ENCODE measurements at places on chromosomes 5 and 9.

DNA sequence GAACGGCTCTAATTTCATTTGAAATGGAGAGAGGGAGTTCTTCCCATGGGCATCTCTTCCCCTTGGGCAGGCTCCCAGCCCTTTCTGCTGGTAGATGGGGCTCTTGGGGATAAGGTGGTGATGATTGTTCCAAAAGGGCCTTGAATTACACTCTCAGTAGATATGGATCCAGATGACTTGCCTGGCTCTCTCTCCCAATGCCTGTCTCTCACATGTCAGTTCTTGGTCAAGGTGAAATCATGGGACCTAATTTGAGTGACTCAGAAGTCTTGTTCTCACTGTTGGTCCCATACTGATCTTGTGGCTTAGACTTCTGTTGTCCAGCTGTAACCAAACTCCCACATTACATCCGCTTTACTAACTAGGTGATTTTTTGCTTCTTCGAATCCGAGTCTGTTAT is 317.0 kb upstream of the RFX3 start:
- no peak for DNase-seq

DNA sequence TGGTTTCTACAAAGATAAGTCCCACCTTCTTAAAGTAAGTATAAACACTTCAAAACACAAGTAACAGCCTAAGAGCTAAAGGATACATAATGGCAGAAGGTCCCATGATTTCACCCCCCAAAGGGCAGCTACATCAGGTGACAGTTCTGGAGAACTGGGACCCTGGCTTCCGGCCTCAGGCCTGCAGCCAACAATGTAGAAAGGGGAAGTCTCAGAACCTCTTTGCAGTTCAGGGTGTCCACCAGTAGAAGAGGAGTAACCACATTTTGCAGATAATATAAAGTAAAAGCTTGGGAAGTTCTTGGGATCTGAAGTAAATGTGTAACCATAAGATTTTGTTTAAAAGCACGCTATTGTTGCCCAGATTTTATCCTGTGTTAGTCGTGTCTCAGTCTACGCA is 267.4 kb upstream of the VLDLR start:
- no peak for DNase-seq

DNA sequence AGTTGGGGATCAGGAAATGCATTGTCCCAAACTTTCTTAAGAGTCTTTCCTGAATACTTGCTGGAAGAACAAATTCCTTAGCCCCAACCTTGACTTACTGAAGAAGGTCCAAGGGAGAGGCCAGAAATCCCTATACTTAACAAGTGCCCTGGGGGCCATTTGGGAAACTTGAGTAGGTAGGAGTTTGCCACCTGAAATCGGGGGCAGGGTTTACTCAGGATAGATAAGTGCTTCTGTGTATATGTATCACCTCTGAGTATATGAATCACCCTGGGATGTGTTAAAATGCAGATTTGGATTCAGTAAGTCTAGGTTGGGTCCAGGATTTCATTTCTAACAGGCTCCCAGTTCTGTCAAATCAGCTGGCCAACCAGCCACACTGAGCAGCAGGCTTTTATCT is 47.9 kb upstream of the MYO10 start:
- no peak for DNase-seq

GRCh38 chr5:88539693-88540365 is 271.2 kb upstream of the TMEM161B start:
- no peak for DNase-seq

DNA sequence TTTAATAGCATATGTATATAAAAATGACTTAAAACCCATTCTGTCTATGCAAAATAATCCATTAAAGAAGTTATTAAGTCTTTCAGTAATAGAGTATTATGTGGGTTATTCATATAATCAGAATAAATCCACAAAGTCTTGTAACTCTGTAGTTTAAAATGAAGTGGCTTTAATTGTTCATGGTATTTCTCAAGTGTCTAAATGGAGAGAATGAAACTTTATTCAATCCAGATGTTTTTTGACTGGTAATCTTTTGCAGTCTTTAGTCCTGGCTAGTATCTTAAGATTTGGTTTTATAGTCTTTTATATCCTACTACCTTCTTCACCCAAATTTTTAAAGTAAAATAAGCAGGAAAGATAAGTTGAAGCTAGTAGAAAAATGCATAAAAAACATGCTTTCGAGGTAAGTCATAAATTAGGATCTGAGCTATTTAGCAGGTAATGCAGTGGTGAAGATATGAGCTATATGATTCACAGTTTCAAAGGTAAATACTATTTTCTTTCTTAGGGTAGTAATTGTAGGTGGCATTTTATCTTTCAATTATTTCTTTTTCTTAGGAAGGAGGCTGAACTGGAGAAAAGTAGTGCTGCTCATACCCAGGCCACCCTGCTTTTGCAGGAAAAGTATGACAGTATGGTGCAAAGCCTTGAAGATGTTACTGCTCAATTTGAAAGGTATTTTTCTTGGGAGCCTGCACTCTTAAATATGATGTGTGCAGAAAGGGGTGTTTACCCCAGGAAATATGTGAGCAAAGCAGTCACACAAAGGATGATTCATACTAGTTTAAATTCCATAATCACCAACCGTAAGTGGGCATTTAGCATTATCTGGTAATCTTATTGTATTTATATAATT is 17.9 kb downstream of the HMMR start:
- no peak for DNase-seq

DNA sequence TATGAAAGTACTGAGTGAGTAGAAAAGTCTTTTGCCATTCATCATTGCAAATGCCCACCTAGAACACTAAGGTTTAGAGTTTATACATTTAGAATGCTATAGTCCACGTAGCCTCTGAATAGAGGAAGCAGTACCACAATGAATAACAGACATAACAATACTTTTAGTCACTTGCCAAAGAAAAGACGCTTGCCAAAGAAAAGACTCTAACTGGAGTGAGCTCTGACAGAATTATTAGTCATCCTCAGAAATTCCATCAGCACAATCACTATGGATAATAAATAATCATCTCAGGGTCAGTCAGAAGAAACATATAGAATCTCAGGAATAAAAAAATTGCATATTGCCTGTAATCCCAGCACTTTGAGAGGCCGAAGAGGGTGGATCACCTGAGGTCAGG is 168.5 kb upstream of the TARS1 start:
- DNase-seq = no peak

- no peak for DNase-seq
Measured at GRCh38 chr9:114791736-114792135, 14.1 kb downstream of the TNFSF15 start.

GRCh38 chr5:123543438-123543837 is 31.5 kb downstream of the CSNK1G3 start:
- no peak for DNase-seq

DNA sequence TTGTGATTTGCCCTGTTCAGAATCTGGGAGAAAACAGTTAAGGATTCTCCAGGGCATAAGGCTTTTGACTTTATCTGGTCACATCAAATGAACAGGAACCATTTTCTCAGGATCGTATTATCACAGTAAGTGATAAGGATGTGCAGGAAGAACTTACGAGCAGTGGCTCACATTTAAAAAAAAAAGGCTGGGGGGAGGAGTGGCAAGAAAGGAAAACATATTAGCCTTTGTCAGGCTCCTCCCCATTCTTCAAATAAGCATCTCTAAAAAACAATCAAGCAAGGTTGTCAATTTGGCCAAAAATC is 234.3 kb upstream of the TMEM161B start:
- no peak for DNase-seq

DNA sequence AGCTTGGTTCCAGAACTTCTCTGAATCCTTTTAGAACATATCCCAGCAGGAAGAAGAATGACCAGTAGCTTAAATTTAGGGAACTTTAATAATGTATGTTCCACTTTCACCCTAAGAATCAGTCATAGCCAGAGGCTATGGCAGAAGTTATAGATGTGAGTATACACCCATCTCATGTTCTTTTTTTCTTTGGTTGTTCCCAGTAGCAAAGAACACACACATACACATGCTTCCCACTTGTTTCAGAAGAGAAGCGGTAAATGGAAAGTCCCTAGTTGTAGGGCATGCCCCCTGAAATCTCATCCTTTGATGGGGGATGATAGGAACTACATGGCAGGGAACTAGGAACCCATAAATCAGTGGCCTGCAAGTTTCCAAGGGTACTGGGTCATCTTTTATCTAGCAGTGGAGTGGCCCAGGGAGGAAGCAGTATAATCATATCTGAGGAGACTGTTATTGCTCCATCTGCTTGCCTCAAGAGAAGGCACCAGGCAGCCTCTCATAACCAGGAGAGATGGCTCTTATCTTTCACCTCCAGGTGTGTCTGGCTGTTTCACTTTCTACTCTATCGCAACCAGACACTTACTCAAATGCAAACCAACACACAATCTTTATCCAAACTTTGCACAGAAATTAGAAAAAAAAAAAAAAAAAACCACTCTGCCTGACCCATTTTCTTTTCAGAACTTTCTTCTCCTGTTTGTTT is 109.5 kb downstream of the SNCAIP start:
- DNase-seq = no peak

DNA sequence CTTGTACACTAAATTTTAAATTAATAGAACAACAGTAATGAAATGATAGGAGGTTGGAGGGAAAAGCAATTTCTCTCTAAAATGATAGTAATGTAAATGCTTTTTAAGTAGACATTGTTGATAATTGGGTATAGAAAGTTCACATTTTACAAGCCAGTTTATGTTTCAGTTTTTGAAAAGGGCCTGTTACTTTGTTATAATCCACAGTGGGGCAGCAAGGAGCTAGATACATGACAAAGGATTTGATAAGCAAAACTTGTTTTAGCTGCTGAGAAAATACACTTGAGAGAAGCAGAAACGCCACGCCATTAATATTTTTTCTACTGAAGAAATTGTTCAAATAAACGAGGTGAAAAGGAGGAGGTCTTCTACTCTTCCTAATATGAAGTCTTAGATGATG is 30.2 kb downstream of the SREK1 start:
- DNase-seq = no peak

DNA sequence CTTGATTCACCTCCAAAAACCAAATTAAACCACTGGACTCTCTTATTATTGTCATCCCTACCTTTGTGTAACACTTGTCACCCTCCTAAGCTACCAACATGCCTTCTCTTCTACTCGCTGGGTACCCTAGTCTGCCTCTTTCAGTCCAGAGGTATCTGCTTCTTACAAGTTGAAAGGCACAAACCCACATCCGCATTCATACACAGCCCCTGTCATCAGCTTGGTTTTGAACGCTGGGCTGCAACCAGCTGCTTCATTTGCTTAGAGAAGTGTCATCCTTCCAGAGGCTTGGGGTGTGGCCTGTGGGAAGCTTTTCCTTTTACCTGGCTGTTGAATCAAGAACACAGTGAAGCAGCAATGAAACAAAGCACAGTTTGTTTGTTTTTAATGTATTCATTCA is 138.8 kb upstream of the WWC1 start:
- DNase-seq = no peak

DNA sequence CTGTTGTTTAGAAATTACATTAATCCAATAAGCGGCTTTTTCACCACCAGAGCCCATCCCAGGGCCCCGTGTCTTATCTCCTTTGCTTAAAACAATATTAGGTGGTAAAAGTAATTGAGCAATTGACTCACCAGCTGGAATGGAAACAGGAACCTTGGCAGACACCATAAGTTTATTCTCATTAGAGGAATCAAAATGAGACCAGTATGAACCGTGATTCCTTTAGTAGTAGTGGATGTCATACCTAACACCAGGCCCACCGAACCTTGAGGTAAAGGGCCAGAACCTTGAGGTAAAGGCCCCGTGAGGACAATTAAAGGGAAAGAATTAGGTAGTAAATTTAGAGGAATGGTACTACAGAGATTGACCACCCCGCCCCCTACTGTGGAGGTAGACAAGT is 16.5 kb downstream of the HSDL2 start:
- no peak for DNase-seq

GRCh38 chr5:139692679-139693308 is 44.6 kb downstream of the CXXC5 start:
- no peak for DNase-seq

GRCh38 chr9:134980991-134981390 is 63.3 kb upstream of the FCN1 start:
- no peak for DNase-seq

GRCh38 chr9:3875361-3876132 is 349.7 kb upstream of the RFX3 start:
- DNase-seq = no peak

GRCh38 chr5:38447786-38448185 is 108.7 kb downstream of the LIFR start:
- DNase-seq = no peak

GRCh38 chr9:130330202-130330862 is 64.8 kb downstream of the HMCN2 start:
- no peak for DNase-seq

GRCh38 chr5:181098762-181099601 is 32.0 kb downstream of the OR2V1 start:
- no peak for DNase-seq

GRCh38 chr9:134566196-134566847 is 75.3 kb upstream of the COL5A1 start:
- no peak for DNase-seq

- no peak for DNase-seq
Measured at GRCh38 chr9:4167079-4167671, 132.7 kb downstream of the GLIS3 start.

DNA sequence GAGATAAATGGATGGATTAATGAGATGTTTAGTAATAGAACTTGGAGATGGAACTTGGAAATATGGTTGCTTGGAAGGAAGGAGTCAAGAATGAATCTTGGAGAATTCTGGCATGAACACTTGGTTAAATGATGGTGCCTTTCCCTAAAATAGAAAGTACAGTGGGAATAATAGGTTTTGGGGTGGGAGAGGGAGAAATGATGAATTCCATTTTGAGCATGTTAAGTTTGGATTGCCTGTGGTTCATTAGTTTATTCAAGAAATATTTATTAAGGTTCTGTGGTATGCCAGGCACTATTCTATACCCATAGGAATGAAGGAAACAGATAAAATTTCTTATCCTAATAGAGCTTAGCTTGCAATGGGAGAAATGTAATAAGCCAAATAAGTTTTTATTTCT is 58.4 kb downstream of the PBX3 start:
- no peak for DNase-seq

DNA sequence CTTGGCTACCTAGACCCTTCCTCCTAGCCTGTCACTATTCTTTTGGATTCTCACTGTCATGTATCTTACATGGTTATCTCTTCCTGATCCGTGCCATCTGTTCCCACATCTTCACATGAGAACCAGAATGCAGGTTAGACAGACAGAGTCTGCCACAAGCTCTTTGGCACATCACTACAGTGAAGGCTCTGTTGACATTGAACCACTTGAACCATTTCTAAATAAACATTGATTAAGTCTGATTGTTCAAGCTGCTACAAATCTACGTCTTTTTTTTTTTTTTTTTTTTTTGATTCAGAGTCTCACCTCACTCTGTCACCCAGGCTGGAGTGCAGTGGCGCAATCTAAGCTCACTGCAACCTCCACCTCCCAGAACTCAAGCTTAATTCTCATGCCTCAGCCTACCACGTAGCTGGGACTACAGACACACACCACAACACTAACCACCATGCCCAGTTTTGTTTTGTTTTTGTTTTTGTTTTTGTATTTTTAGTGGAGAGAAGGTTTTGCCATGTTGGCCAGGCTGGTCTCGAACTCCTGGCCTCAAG is 85.1 kb upstream of the LRRTM2 start:
- no peak for DNase-seq

Data from T-helper 9 cell (primary cell).